ENCODE measurements at places on chromosomes 12 and 14.

DNA sequence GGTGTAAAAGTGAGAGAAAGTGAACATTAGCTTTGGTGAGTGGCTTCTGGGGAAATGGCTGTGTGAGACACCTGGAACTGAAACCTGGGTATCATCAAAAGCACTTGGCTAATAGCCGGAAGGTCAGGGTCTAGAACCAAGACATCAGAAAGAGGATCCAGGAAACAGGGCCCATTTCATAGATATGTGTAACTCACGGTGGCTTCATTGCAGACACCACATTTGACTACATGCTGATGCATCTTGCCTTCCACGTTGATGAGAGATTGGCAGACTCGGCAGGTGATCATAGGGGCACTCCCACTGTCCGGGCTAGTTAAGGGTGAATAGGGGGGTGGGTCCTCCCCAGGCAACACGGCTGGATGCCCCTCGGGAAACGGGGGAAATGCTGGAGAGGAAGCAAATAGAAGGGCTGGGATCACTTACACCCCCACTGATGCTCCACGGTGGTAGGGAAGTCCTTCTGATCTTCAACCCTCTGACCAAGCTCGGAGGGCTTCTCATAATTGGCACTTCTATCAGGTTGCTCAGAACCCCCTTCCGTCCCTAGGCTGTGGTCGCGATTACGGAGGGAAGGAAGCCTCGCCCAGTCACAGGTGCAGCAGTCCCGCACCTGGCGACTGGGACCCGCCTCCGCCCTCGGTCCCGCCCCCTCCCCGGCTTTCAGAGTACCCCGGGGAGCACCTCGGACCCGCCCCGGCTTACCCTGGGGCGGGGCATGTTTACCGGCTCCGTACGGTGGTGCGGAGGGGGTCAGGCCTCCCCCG lies 593 bp downstream of the PIP4P1 start:
- DNase-seq: peak; percentile 77

- no peak for DNase-seq
Measured at GRCh38 chr12:47808050-47808449, 11.7 kb downstream of the HDAC7 start.

GRCh38 chr14:91866061-91866460 lies 1.3 kb downstream of the TC2N start:
- DNase-seq: no peak

DNA sequence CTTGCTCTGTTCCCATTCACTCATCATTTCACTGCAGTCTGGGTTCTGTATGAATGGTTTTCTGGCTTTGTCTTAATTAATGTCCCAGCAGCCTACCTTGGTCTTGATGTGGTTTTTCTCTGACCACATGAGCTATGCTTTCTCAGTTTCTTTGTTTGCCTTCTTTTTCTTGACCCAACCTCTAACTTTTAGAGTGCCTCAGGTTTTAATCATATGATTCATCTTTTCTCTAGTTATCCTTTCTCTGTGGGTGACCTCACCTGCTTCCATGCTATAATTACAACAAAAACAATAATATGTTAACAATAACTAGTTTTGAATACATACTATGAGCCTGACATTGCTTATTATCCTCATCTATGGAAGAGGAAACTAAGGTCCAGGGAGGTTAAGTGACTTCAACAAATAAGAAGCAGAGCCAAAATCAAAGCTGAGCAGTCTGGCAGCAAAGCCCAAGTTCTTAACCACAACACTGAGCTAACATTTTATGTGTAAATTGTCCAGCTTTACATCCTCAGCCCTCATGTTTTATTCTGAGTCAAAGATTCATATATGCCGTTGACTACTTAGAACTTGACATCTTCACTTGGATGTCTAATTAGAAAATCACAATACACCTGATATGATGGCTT lies 4.7 kb upstream of the EPYC start:
- no peak for DNase-seq

DNA sequence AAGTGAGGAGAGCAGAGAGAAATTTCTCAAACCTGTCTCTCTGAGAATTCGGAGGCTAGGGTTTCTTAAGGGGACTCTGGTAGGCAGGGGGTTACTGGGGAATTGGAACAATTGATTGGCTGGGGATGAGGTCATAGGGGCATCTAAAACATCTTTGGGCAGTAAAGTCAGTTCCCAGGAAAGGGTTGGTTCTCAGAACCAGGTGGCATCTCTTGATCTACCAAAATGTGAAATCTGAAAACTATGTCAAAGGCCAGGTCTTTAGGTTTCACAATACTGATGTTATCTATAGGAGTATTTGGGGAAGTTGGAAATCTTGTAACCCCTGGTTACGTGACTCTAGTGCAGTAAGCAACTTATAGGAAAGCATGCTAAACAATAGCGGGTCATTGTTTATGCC lies 6.9 kb downstream of the C12orf75 start:
- no peak for DNase-seq

- no peak for DNase-seq
Measured at GRCh38 chr14:39827901-39828655, 395.8 kb upstream of the FBXO33 start.

DNA sequence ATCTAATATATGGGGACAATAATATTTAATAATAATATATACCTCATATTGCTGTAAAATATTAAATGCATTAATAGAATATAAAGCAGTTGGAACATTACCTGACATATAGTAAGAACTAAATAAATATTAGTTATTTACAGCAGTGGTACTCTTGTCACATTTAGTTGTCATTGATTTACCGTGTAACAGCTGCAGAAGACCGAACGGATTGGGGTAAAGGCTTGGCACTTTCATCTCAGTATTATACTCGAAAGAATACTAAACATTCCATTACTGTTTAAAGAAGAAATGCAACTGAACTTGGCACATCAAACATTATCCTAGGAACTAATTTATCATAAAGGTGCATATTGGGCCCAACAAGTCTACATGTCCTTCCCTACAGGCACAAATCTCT lies 61.1 kb downstream of the ITPR2 start:
- no peak for DNase-seq

DNA sequence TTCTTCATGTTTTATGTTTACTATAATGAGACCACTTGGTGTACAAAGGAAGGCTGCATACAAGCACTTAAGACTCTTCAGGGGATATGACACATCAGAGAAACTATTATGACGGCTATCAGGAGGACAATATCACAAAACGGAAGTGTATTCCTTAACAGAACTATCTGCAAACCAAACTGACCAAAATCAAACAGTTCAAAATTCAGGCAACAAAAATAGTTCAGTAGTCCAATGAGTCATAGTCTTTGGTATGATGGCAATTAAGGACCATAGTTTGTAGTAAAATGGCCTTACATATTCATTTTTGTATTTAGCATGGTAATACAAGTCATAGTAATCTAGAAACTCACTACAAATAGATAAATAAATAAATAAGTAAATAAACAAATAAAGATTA lies 1638.7 kb upstream of the SEL1L start:
- no peak for DNase-seq

DNA sequence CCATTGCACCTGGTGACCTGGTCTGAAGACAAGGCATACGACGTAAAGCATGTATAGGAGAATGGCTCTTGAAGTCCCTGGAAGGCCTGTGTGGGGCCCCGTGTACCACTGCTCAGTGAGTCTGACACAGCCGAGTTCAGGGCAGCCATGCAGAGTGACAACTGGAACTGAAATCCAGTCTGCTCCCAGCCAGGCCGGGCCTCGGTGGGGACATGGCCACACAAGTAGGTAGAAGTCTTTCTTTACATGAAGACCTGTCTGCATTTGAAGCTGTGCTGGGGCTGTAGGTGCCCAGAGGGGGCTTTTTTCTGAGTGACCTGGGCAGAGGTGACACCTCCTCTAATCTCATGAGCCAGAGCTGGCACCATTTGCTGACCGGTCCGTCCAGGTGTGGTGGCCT lies 35.7 kb downstream of the ADGRD1 start:
- DNase-seq: no peak

GRCh38 chr12:81542065-81543010 lies 216.8 kb downstream of the PPFIA2 start:
- DNase-seq: no peak

- no peak for DNase-seq
Measured at GRCh38 chr14:33696165-33696564, 254.7 kb downstream of the EGLN3 start.

DNA sequence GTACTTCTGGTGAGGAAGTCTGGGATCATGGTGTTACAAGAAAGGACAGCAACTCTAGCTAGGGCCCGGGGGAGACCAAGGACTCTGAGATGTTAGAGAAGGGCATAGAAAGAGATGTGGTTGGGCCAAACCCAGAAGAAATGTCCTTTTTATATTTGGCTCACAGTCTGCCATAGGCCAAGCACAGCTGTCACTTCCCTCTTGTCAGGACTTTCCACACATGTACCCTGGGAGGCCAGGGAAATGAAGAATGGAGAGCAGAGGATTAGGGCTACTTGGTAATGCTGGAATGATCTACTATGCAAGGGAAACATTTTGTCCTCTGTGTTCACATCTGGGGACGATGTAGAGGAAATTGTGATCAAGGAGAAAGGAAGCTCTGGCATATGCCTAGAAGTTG lies 9.2 kb downstream of the MYO1A start:
- no peak for DNase-seq

DNA sequence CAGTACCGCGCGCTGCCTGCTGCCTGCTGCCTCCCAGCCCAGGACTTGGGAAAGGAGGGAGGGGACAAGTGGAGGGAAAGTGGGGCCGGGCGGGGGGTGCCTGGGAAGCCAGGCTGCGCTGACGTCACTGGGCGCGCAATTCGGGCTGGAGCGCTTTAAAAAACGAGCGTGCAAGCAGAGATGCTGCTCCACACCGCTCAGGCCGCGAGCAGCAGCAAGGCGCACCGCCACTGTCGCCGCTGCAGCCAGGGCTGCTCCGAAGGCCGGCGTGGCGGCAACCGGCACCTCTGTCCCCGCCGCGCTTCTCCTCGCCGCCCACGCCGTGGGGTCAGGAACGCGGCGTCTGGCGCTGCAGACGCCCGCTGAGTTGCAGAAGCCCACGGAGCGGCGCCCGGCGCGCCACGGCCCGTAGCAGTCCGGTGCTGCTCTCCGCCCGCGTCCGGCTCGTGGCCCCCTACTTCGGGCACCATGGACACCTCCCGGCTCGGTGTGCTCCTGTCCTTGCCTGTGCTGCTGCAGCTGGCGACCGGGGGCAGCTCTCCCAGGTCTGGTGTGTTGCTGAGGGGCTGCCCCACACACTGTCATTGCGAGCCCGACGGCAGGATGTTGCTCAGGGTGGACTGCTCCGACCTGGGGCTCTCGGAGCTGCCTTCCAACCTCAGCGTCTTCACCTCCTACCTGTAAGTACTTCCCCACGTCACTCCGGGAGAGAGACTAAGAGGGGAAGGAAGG lies at the start of gene LGR5:
Gene LGR5, plus strand, starts transcription at position 186 of the 732 bp plus-strand sequence. Its CDS starts 283 bp downstream, at position 469.
- DNase-seq: peak; percentile 52

GRCh38 chr12:20415028-20415427 lies 46.7 kb downstream of the PDE3A start:
- peak; percentile 2 for DNase-seq
